Daoy (cell line): ENCODE measurements at places on chromosomes 7 and 10. TPM values are rescaled to one million over a fixed set of nuclear protein-coding genes. Genes with fewer than 3 reads are reported as not detected.

Gene ZNF3
- 61.4 and 103 TPM in 2 replicates for total RNA-seq

Gene HOXA2
- total RNA-seq = 11.4 and 12.1 TPM in 2 replicates

Gene COL28A1
- not detected in 2 replicates for total RNA-seq

Gene CPN1
- not detected in 2 replicates for total RNA-seq

Gene LIPN
- not detected in 2 replicates for total RNA-seq

Gene DEPP1
- 0.11 and 0.15 TPM in 2 replicates for total RNA-seq

Gene FGFR2
- 1.6 and 1.9 TPM in 2 replicates for total RNA-seq

Gene IGF2BP3
- 277 and 349 TPM in 2 replicates for total RNA-seq

Gene ACTL6B
- total RNA-seq = not detected in 2 replicates

Gene SPDYE16
- total RNA-seq = under 0.01 TPM in 1 of 2 replicates, not detected in the other

Gene CTAGE8
- 0.09 and 0.23 TPM in 2 replicates for total RNA-seq

Gene ZNHIT1
- total RNA-seq = 271 and 277 TPM in 2 replicates

Gene DNA2
- total RNA-seq = 24.1 and 36.6 TPM in 2 replicates

Gene ANKRD61
- 0.23 and 0.89 TPM in 2 replicates for total RNA-seq

Gene AS3MT
- 0.34 and 0.54 TPM in 2 replicates for total RNA-seq

Gene ELOVL3
- total RNA-seq = 0.06 TPM in 1 of 2 replicates, not detected in the other

Gene H2BK1
- total RNA-seq = not detected in 2 replicates

Gene CALCR
- not detected in 2 replicates for total RNA-seq

Gene NPSR1
- not detected in 2 replicates for total RNA-seq

Gene LIPF
- total RNA-seq = not detected in 2 replicates

Gene GRM3
- total RNA-seq = not detected in 2 replicates
